ENCODE measurements at places on chromosomes 4 and X. TPM values are rescaled to one million over a fixed set of nuclear protein-coding genes. Genes with fewer than 3 reads are reported as not detected.
A peak's percentile ranks its signal among the peaks of the same experiment; 100 is the strongest.

Gene STPG2
- total RNA-seq: 0.05 TPM

Gene TMSB15A
- total RNA-seq: not detected

DNA sequence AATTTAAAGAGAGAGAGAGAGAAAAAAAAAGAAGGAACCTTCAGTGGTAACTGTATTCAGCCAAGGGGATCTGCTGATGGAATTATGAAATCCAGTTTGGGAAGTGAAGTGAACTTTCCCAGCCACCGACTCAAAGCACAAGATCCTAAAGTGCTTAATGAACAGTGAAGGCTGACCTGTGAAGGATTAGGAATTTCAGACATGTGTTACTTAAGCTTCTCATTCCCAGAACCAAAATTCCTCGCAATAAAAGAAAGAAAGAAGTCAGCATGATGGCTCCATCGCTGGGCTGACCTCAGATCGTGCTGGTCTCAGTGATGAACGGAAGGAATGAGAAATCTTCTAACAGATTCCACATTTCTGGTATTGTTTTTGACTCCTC, 135.2 kb downstream of the ARSF start:
- no peak overlapping the region for H3K4me3 ChIP-seq
- no peaks in the 10 kb centered on the region for H3K36me3 ChIP-seq
- no peaks in the 10 kb centered on the region for H3K4me1 ChIP-seq
- H3K27me3 ChIP-seq: no peaks in the 10 kb centered on the region
- H3K27ac ChIP-seq: no peak overlapping the region

GRCh38 chr4:177667687-177668086, 225.4 kb upstream of the AGA start:
- H3K4me1 ChIP-seq: no peaks in the 10 kb centered on the region
- H3K36me3 ChIP-seq: no peaks in the 10 kb centered on the region
- H3K4me3 ChIP-seq: no peak overlapping the region

DNA sequence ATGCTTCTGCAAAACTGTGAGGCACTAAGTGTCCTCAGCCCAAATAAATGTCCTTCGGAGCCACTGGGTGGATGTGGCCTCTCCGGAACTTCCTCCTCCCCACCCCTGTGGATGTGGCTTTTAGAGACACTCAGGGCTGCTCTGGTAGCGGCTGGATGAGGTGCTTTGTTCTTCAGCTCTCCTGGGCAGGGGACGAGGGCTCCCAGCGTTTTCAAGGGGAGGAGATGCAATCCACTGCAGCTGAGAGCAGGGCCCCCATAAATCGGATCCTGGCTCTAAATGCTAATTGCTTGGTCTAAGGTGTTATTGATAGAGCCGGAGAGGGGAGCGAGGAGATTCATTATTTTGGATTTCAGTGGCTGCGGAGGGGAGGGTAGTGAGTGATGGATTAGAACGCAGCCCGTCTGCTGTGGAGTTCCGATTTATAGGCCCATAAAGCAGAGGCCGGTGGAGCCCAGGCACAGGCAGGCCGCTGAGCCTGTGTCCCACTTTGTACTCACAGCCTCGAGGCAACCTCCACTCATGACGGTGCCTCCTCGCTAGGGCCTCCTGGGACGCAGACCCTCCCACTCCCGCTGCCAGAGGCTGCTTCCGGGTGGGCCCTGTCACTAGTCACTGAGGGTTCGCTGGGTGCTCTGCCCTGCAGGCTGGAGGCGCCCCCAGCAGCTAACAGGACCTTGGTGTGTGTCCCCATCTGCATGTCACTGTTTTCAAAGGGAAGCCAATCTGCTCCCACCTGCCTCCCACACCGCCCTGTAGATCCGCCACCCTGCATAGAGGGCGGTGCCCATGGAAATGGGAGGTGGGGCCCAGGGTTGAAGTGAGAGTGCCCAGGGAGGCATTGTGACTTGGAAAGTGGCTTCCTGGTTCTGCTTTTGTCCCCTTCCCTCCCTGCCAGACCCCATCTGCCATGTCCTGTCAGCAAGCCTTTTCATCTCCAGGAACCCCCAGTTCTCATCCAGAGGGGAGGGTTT, 135.4 kb upstream of the PSAPL1 start:
- no peak overlapping the region for H3K27ac ChIP-seq
- no peak overlapping the region for H3K4me3 ChIP-seq

- H3K4me3 ChIP-seq: no peak overlapping the region
- H3K27me3 ChIP-seq: no peaks in the 10 kb centered on the region
- no peaks in the 10 kb centered on the region for H3K36me3 ChIP-seq
- no peaks in the 10 kb centered on the region for H3K4me1 ChIP-seq
These were observed 84.9 kb downstream of the ARHGAP6 start for GRCh38 chrX:11580789-11581188.

- H3K27ac ChIP-seq: peak overlapping the region; percentile 62
- no peaks in the 10 kb centered on the region for H3K27me3 ChIP-seq
- H3K4me3 ChIP-seq: no peak overlapping the region
- H3K36me3 ChIP-seq: no peaks in the 10 kb centered on the region
- no peak for DNase-seq
- no peaks in the 10 kb centered on the region for H3K4me1 ChIP-seq
These were observed 646.9 kb downstream of the STPG2 start for GRCh38 chr4:97496298-97496873.

DNA sequence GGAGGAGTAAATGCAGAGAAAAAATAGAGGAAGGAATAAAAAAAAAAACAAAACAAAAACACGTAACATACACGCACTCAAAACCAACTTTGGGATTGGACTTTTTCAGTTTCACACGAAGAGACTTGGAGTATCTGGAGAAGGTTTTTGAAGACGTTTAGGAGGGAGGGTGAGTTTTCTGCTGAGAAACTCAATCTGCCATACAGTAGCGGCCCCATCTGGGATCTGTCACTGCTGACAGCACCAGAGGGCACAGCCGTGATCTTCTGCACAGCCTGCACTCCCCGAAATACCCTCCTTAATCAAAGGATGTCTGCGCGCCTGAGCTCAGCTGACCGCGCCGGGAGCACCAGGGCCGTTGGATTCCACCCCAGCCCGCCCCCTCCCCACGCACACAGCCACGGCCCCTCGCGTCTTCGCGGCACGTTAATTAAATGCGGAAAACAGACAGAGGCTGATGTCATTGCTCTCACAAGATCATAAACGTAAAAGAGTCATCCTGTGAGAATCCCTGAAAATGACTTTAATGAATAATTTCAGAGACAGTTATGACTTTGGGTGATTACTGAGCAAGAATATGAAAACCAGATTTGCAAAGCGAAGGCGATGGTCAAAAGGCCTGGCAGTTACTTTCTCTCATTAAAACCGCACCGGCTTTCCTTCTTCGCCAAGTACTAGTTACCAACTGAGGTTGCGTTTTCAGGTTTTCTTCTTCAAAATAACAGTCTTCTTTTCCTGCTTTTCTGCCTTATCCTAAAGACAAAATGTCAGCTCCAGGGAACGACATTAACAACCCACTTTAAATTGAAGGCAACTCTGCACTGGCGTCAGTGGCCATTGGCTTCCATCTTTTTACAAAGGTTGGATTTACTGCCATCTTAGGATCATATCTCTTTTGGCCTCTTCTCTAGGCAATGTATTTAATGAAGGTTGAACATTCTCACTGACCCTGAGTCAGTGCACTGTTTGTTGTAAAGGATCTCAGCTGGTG, 10.6 kb downstream of the HAND2 start:
- no peak overlapping the region for H3K4me3 ChIP-seq
- H3K27me3 ChIP-seq: peaks cover 14% of the 10 kb centered on the region
- H3K4me1 ChIP-seq: peaks cover 6% of the 10 kb centered on the region
- no peak for DNase-seq

GRCh38 chrX:128057421-128057820, 5.2 kb upstream of the ACTRT1 start:
- H3K36me3 ChIP-seq: no peaks in the 10 kb centered on the region
- H3K27ac ChIP-seq: no peak overlapping the region
- no peaks in the 10 kb centered on the region for H3K27me3 ChIP-seq
- no peaks in the 10 kb centered on the region for H3K4me1 ChIP-seq
- no peak for DNase-seq

GRCh38 chrX:135740681-135741149, 27.3 kb downstream of the CT45A1 start:
- peak; percentile 36 for DNase-seq
- H3K36me3 ChIP-seq: no peaks in the 10 kb centered on the region
- no peaks in the 10 kb centered on the region for H3K4me1 ChIP-seq
- H3K27ac ChIP-seq: no peak overlapping the region
- H3K27me3 ChIP-seq: no peaks in the 10 kb centered on the region

GRCh38 chr4:98433691-98434090, 172.5 kb downstream of the RAP1GDS1 start:
- H3K27ac ChIP-seq: no peak overlapping the region
- no peaks in the 10 kb centered on the region for H3K4me1 ChIP-seq
- peaks cover 8% of the 10 kb centered on the region for H3K36me3 ChIP-seq
- no peak overlapping the region for H3K4me3 ChIP-seq

- peak overlapping the region; percentile 58 for H3K27ac ChIP-seq
- DNase-seq: no peak
- peaks cover 8% of the 10 kb centered on the region for H3K4me1 ChIP-seq
These were observed 65.2 kb upstream of the UGT2B10 start for GRCh38 chr4:68750555-68750954.
